ENCODE measurements at places on chromosomes 11 and 22.

DNA sequence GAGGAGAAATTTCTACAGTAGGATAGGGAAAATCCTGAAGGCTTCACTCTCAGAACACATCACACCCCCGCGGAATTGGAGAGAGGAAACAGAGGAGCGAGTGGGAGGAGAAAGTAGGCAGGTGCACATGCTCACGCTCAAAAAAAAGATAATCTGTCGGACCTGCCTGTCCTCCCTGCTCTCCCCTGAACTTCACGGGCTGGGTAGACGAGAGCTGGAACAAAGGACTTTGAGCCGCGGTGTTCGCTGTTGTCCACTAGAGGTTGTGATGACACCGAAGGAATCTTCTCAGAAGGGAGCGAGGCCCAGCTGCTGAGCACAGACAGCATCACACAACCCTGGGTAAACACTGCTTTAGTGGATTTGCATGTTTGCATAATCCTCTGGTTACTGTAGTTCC, 5.0 kb downstream of the SEZ6L start:
- DNase-seq: no peak

GRCh38 chr11:120302001-120302805, 22.9 kb upstream of the TLCD5 start:
- no peak for DNase-seq

DNA sequence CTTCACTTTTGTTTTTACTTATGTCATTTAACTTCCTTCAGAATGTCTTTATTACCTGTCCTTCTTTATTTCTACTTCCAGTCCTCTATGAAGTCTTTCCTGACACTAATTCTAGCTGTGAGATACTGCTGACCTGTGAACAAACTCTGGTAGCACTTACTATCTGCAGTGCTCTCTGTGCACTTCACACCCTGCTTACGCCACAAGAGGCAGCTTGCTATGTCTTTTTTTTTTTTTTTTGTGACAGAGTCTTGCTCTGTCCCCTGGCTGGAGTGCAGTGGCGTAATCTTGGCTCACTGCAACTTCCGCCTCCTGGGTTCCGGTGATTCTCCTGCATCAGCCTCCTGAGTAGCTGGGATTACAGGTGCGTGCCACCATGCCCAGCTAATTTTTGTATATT, 10.7 kb downstream of the STIM1 start:
- DNase-seq: peak; percentile 2

DNA sequence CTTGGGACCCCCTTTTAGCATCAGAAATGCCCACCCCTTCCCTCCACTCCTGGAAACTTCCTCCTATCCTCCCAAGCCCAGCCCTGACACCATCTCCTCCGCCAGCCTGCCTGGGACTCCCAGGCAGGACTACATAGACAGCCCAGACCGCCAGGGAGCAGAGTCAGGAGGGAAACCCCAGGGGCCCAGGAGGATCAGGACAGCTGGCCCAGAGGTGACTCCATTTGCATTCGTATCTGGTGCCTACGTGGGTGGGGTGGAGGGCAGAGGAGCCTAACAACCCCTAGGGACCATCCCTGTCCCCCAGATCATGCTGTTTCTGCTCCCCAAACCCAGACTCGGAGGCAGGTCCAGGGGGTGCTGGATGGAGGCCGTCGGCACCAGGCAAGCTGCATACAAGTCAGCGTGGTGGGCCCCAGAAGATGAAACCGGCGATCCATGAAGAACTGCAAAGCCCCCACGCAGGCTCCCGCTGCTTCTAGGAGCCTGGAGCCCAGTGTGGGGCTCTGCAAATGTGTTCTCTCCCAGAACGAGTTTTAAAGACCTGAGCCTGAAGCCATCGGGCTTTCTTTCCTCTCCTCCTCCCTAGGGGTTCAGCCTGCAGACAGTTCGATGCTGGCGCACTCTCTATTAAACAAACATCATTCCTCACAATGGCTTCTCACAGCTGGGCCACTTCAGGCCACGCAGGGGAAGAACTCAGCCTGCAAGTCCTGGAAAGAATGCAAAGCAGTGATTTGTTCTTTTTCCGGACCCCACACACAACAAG, 1506.8 kb downstream of the BRD1 start:
- no peak for DNase-seq

DNA sequence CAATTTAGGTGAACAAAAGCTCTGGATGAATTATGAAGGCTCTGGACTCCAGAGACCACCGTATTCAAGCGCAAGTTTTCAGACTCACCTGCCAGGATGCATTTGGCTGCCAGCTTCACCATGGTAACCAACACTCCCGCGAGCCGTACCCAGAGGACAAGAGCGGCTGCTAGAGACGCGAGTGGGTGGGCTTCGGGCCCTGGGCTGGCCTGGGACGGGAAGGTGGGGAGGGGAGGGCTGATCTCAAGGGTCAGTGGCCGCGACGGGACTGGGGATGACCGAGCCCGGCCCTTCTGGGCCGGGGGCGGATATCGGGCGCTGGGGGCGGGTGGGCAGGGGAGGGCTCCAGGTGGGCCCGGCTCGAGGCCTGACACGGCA, 344 bp downstream of the IFT27 start:
- no peak for DNase-seq

DNA sequence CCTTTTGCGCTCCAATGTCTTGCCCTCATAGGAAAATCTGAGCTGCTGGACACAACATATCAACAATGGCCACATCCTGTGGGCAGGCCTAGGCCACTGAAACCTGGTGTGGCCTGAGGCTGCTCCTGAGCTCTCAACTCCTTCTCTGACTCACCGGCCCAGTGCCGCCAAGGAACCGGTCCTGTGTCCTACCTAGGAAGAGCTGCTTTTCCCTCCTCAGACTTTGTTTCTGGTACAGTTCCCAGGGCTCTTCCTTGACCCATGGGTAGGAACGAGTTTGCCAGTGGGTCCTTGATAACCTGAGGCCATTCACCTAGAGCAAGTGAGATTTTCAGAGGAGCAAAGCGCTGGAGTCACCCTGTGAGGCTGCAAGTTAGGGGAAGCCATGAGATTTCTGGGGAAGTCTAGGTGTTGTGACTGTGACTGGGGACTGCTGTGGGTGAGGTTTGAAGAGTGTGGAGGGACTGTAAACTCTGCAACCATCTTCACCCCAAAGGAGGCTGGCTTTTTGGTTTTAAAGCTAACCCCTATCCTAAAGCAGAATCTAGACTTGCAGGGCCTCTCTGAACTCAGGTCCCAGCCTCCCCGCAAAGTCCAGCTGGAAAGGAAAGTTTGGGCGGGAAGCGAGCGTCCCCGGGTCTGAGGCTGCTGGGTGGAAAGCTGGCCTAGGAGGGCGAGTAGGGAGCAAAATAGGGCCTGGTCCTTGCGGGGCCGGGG, 12.0 kb upstream of the PAX6 start:
- no peak for DNase-seq

- no peak for DNase-seq
These were observed 29.7 kb upstream of the SORL1-AS1 start for GRCh38 chr11:121482231-121483129.

DNA sequence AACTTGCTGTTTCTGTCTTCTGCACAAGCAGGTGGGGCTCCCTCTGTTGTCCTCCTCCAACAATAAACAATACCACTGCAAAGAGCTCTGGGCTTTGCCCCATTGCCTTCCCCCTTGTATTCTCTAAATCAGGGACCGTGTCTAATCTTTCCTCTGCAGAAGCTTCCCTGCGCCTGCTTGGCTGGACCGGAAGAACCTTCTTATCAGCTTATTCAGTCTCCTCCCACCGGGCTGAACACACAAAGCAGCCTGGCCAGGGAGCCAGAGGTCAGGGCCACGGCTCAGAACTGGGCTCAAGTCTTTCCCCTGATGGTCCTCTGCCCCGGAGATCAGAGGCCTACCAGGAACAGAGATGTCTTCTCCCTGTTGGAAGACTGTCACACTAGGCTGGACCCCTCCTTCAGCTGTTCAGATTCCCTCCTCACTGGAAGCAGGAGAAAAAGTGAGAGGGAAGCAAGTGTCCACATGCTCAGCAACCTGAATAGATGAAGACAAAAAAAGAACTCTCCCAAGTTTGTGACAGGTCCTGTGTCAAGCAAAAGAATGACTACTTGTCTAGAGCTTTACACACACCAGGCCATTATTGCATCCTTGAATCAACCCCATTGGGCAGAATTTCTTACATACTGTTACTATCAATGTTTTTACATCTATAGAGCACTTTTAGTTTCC, 63.7 kb downstream of the RAB30 start:
- DNase-seq: no peak

DNA sequence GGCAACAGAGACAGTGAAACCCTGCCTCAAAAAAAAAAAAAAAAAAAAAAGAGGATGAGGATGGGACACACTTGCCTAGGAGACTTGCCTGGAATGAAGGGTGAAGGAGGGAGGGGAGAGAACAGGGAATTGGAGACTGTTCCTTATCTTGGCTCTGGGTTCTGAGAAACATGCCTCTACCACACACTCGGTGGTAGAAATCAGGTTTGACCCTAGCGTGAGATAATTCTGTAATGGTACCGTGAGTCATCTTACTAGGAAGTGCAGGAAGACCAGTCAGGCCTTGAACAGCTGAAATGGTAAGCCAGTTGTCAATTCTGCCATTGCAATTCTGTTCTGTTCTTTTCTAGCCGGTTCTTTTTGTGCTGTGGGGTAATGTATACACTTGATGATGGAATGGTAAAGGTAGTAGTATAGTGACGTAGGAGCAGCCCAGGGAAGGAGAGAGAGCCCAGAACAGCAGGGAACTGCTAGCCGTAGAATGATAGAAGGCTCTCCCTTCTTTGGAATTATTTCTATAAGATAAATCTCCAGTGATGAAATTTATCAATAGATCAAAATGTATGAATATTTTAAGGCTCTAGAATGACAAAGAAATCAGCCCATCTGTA, 3.9 kb upstream of the AMBRA1 start:
- no peak for DNase-seq

- no peak for DNase-seq
These were observed 79.5 kb downstream of the HORMAD2 start for GRCh38 chr22:30159561-30160353.

- no peak for DNase-seq
These were observed 155.1 kb upstream of the SOX6 start for GRCh38 chr11:16511116-16512114.

GRCh38 chr11:130063451-130063850, 6.2 kb upstream of the APLP2 start:
- no peak for DNase-seq

- DNase-seq: no peak
These were observed 30.0 kb upstream of the FAR1 start for GRCh38 chr11:13638422-13638821.

DNA sequence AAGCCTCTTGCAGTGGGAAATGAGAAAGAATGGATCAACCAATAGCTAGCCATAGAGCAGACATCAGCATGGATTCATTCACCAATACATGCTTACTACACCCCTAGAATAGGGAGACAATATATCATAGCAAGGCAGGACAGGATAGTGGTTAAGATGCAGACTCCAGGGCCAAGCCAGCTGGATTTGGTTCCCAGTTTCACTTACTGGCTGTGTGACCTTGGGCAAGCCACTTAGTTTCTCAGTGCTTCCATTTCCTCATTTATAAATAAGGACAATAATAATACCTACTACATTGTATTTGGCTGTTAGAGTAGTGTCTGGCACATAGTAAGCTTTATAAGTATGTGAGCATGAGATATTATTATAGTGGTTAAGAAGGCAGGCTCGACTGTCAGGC, 7.1 kb downstream of the DCHS1 start:
- DNase-seq: no peak

GRCh38 chr11:45163956-45164575, 17.6 kb downstream of the PRDM11 start:
- DNase-seq: no peak

- no peak for DNase-seq
These were observed 518 bp upstream of the CHRM1 start for GRCh38 chr11:62921573-62922188.

GRCh38 chr11:94142308-94143281, 14.0 kb downstream of the PANX1 start:
- DNase-seq: no peak

DNA sequence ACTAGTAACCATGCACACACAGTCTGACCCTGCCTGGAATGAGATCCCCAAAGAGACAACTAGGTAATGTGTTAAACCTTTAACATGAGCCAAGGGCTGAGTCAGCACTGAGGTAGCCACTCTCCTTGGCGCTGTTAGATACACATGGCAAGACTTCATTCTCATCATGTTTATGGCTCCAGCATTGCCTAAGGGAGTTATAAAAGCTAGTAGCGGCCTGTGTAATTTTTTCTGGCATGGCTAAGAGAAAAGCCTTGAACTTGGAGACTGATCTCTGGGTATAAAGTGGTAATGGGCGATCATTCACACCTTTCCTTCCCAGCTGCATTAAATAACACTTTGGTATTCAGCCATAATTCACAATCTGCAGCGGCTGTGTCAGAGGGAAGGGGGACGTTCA, 779.7 kb upstream of the LRRC4C start:
- no peak for DNase-seq

DNA sequence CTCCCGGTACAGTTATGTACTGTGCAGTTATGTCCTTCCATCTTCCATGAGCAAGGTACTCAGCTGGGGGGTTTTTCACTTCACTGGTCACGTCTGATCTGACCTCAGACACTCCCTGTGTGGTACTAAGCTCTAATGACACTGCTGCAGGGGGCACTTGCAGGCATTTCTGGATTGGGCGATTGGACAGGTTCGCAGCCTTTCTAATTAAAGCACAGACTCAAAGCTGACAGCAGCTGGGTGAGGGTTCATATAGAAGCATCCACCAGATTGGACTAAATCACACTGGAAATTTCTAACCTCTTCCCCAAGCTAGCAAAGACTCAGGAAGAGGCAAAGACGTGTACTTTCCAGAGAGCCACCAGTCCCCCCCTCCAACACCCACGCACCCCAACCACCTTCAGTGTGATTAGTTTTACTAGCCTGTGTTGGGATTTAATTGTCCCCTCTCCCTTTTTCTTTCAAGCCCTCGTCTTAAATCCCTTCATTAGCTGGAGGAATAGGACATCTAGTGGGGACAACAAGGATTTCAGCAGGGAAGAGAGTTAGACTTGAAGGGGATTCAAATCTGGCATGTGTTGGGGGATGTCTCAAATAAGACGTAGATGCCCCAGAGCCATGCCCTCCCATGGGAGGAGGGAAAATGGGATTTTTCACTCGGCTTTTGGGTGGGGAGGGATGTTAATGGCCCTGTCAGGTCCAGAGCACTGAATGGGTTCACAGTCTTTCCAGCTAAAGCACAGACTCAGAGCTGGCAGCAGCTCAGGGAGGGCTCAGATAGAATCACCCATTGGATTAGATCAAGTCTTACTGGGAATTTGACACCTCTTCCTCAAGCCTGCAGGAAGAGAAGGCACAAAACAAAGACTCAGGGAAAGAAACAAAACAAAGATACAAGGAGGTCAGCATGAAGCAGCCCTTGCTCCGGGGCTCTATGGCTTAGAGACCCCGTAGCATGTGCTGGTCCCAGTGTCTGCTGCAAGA, 10.9 kb downstream of the INS start:
- no peak for DNase-seq

- DNase-seq: no peak
These were observed 7.1 kb upstream of the TMA7B start for GRCh38 chr22:39953101-39953500.

All from SIG-M5 (cell line).